ENCODE measurements at places on chromosomes 5 and 9.

DNA sequence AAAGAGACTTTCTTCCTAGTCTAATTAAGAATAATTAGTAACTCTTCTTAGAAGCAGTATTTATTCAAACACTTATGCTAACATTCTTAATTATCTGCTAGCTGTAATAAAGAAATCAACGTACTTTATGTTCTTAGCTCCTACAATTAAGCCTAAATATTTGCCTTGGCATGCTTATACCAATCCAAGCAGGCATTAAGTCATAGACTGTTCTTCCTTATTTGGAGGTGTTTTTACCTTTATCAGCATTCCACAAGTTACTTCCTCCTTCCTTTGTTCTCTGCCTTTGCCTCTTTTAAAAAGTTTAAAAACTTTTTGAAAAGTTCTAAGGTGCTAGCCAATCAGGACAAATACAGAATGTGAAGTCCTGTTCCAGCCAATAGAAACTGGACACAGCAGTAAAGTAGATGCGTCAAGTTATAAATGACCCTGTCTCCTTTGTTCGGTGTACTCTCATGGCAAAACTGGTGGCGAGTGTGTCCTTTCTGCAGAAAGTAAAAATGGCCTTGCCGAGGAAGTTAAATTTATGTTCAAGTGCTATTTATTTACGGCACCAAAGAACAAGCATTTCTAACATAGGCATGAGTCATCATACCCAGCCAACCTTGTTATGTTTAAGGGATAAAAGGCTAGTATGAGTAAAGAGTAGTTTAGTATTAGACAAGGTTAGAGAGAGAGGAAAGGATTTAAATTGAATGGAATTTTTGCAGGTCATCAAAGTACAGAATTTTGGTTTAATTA lies 58.6 kb downstream of the GPBP1 start:
- H3K27ac ChIP-seq = peak overlapping the region; percentile 24
- peaks cover 40% of the 10 kb centered on the region for H3K4me1 ChIP-seq
- H3K36me3 ChIP-seq = peaks cover 29% of the 10 kb centered on the region

GRCh38 chr5:160767062-160767461 lies 84.9 kb downstream of the ATP10B start:
- H3K4me3 ChIP-seq = no peak overlapping the region
- H3K27me3 ChIP-seq = no peaks in the 10 kb centered on the region
- no peaks in the 10 kb centered on the region for H3K36me3 ChIP-seq
- no peaks in the 10 kb centered on the region for H3K4me1 ChIP-seq

- no peak overlapping the region for H3K27ac ChIP-seq
- no peak for DNase-seq
- no peaks in the 10 kb centered on the region for H3K27me3 ChIP-seq
- no peak overlapping the region for H3K4me3 ChIP-seq
- no peaks in the 10 kb centered on the region for H3K4me1 ChIP-seq
Measured at GRCh38 chr5:167358868-167359492, 932.5 kb upstream of the WWC1 start.

DNA sequence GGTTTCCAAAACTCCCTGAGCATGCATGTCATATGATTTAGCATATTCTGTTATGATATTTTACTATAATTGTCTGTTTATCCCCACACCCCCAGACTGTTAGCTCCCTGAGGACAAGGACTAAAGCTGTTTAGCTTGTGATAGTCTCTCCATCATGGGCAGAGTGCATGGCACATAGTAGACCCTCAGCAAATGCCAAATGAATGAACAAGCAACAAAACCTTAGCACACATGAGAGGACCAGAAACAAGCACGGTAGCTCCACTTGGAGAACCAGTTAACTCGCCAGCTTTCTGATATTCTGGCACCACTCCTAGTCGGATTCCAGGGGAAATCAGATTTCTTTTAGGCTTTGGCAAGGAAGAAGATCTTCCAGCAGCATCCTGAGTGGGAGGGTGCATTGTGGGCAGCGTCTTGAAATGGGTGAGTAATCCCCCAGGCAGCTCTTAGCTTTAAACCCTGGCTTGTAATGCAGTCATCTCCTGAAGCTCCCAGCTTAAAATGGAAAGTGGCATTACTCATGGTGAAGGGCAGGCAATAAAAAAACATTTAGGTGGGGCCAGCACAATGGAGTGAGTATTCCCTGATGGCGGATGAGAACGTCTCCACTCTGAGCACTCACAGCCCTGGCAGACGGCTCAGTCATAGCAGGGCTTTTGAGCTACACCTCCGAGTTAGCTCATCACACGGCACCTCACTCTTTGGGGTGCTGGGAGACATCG lies 41.1 kb downstream of the FGF1 start:
- peaks cover 20% of the 10 kb centered on the region for H3K27me3 ChIP-seq
- H3K36me3 ChIP-seq = no peaks in the 10 kb centered on the region
- H3K27ac ChIP-seq = no peak overlapping the region
- no peak overlapping the region for H3K4me3 ChIP-seq
- DNase-seq = no peak

DNA sequence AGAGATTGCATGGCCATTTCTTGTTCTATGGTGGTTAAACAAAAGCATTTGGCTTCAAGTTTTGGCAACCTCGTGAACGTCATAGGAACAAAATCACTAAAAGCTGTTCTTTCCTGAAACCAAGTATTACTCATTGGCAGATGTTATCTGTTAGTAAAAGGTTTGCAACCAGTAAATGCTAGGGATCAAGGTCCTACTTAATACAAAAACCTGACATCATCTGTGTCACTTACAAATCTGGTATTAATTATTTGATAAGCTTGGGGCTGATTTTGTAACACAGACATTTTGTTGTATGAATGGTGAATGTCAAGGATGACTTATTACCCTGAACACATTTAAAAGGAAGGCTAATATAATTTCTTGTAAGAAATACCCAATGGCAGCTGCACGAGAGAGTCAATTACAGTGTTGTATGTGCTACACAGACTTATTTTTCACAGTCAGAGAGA lies 486.4 kb upstream of the ZNF608 start:
- H3K36me3 ChIP-seq = peaks cover 2% of the 10 kb centered on the region
- H3K27me3 ChIP-seq = no peaks in the 10 kb centered on the region
- DNase-seq = no peak
- H3K4me1 ChIP-seq = no peaks in the 10 kb centered on the region
- no peak overlapping the region for H3K4me3 ChIP-seq

DNA sequence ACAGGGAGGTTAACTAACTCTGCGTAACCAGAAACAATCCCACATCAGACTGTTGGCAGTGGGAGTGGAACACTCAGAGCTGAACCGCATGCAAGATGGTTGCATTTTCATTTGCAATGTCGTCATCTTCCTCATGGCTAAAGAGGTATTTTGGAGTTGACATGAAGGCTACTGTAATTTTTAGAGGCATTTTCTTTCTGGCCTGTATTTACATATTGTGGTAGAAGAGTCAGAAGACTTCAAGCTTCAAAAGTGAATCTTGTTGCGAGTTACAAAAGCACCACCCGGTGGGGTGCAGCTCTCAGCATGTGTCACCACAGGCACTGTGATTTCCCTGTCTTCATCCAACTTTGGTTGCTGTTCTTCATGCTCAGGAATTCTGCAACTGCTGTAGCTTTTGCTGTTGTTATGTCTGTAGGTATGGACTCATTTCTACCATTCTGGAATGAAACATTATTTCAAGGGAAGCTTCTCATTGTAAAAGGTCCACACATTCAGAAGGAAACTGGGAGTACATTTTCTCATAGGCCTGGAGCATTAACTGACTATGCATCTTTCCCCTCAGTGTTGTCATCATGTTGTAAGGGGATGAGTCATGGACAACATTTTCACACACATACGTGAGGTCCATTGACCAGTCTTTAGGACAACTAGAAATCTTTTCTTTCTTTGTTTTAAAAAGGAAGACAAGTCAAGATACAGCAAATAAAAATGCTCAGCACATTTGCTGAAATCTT lies 35.4 kb upstream of the GDNF start:
- H3K4me3 ChIP-seq = no peak overlapping the region
- peaks cover 9% of the 10 kb centered on the region for H3K27me3 ChIP-seq
- no peaks in the 10 kb centered on the region for H3K4me1 ChIP-seq
- no peaks in the 10 kb centered on the region for H3K36me3 ChIP-seq
- DNase-seq = no peak
- H3K27ac ChIP-seq = no peak overlapping the region

GRCh38 chr5:154243736-154244135 lies 53.2 kb downstream of the GALNT10 start:
- H3K27me3 ChIP-seq = no peaks in the 10 kb centered on the region
- peaks cover 4% of the 10 kb centered on the region for H3K36me3 ChIP-seq
- peaks cover 21% of the 10 kb centered on the region for H3K4me1 ChIP-seq
- no peak for DNase-seq
- H3K27ac ChIP-seq = no peak overlapping the region

- peaks cover 28% of the 10 kb centered on the region for H3K4me1 ChIP-seq
- H3K27me3 ChIP-seq = no peaks in the 10 kb centered on the region
- no peak for DNase-seq
- peaks cover 9% of the 10 kb centered on the region for H3K36me3 ChIP-seq
- H3K4me3 ChIP-seq = peak overlapping the region; percentile 40
Measured at GRCh38 chr9:96399325-96399633, 15.8 kb upstream of the SLC35D2 start.

DNA sequence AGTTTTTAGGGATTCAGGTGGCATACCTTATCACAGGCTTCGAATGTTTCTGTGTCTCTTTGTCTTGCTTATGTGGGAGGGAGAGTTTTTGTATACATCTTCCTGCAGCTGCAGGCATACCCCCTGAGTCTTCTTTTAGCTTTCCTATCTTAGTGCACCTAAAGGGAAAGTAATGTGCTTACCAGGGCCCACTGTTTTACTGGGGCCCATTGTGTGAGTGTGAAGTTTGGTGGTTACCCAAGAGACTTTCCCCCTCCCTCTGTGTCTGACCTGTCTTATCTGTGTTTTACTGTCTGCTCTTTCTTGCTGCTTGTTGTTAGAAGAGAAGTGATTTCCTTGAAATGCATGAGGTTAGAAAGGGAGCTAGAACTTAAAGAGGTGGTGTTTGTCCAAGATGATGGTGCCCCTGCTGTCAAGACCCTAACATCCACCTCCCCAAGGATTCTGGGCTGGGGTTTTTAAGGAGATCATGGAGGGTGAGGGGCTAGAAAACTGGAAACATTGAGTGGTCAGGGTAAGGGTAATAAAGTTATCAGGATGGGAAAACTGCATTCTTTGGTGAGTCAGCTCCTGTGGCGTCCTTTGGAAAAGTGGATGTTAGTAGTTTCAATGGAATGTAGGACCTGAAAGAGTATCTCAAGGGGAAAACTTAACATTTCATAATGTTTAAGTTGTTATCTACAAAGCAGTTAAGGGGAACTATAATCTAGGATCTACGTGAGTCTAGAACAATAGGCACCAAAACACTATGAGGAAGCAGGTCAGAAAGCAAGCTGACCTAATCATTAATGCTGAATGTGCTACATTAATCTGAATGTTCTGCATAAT lies 583.5 kb upstream of the TUSC1 start:
- H3K27me3 ChIP-seq = no peaks in the 10 kb centered on the region
- H3K36me3 ChIP-seq = no peaks in the 10 kb centered on the region
- no peaks in the 10 kb centered on the region for H3K4me1 ChIP-seq
- DNase-seq = no peak

- no peaks in the 10 kb centered on the region for H3K36me3 ChIP-seq
- H3K4me1 ChIP-seq = no peaks in the 10 kb centered on the region
- DNase-seq = no peak
- no peak overlapping the region for H3K4me3 ChIP-seq
- H3K27me3 ChIP-seq = no peaks in the 10 kb centered on the region
Measured at GRCh38 chr9:27943501-27943900, 370.2 kb upstream of the C9orf72 start.

DNA sequence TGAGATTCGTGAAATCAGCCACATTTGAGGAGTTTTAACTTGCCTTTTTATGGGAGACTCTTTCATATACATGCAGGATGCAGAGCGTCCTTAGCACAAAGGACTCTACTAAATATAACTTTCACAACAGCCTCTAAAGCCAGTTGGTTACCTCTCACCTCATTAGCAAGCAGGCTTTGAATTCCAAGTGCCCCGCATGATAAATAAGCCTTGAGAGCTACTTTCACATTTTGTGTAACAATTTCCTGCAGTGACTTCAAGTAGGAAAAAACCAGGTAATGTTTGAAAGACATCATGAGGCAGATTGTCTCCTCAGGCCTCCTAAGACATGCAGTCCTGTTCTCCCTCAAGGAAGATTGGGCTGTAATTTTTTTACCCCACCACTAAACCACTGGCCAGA lies 50.5 kb downstream of the RALGPS1 start:
- no peaks in the 10 kb centered on the region for H3K36me3 ChIP-seq
- H3K4me1 ChIP-seq = no peaks in the 10 kb centered on the region
- H3K27ac ChIP-seq = no peak overlapping the region
- peaks cover 39% of the 10 kb centered on the region for H3K27me3 ChIP-seq
- no peak overlapping the region for H3K4me3 ChIP-seq
- DNase-seq = no peak
